ENCODE measurements at places on chromosomes 2 and 18. TPM values are rescaled to one million over a fixed set of nuclear protein-coding genes. Genes with fewer than 3 reads are reported as not detected.
A peak's percentile ranks its signal among the peaks of the same experiment; 100 is the strongest.

Gene HSPD1
- total RNA-seq: 149 TPM

Gene MBD5
- 31.1 TPM for total RNA-seq

DNA sequence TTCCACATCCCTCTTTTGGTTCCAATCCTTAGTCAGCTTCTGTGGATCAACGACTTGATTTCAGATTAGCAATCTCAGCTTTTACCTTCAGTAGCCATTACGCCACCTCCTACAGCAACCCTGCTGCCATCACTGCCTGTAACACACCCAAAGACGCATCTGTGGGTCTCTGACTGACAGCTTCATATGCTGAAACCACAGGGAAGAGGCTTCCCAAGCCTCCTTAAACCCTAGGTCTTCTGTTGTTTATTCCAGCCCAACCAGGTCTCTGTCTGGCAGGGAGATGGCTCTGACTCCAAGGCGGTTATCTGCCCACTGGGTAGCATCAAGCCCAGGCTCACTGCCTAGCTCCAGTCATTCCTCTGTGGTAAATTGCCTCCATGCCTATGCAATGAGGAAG is 28.6 kb upstream of the TRIB2 start:
- no peak for DNase-seq

DNA sequence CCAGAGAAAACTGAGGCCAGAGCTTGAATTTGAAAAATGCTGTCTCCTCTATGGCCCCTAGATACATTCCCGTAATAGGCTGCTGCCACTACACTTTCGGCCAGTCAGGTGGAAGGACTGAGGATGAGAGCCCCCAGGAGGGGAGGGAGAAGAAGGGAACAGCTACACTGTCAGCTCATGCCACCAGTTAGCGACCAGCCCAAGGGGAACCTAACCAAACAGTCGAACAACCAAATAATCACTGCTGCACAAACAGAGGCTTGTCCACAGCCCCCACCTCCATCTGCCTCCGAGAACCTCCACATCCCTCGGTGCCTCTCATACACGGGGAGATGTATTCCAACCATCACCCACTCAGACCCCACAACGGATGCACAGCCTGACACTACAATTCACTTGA is 7.3 kb downstream of the ZNF516 start:
- DNase-seq: peak; percentile 40

- peak; percentile 41 for DNase-seq
Observed at GRCh38 chr2:120774557-120775160, 39.0 kb downstream of the GLI2 start.

GRCh38 chr2:98900721-98901120 is 35.3 kb downstream of the CRACDL start:
- DNase-seq: no peak

DNA sequence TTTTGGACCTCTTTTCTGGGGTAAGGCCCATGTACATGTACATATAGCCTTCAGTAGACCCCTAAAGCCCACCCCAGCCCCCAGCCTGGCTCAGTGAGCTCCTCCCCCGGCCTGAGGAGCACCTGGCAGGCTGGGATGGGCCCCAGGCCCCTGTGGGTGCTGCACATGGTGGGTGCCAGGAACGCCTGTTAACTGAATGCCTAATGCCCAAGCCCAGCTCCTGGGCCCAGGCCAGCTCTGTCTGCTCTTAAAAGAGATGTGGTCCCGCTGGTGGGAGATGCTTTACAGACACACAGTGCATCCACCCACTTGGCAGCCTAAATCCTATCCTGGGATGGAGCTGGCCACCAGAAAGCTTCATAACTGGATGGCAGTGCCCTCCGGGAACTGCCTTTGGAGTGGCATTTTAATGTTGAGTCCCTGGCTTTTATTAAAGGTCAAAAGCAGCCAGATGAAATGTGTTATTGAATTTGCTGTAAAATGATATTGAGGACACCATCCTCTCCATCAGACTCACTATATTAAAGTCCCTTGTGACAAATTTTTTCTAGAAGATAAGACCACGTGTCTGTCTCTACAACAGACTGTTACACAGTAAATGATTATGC is 7.7 kb upstream of the OXER1 start:
- DNase-seq: no peak

GRCh38 chr2:38835015-38835601 is 40.6 kb downstream of the DHX57 start:
- no peak for DNase-seq

- no peak for DNase-seq
Observed at GRCh38 chr2:46200861-46201605, 96.2 kb upstream of the EPAS1 start.

DNA sequence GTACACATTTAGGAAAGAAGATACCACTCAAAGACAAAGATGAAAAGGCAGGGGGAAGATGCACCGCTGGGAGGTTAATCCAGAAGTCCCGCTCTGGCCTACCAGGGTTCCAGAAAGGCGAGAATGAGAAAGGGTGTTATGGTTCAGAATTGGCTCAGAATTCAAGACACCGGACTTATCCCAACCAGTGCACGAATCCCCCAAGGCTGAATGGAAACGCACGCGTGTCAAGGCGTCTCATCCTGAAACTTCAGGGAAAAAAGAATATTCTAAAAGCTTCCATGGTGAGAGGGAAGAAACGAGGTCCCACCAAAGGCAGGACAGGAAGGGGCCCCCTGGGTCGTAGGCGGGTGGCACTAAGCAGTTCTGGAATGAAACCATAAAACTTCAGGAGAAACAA is 71.9 kb downstream of the SLC66A2 start:
- DNase-seq: no peak

DNA sequence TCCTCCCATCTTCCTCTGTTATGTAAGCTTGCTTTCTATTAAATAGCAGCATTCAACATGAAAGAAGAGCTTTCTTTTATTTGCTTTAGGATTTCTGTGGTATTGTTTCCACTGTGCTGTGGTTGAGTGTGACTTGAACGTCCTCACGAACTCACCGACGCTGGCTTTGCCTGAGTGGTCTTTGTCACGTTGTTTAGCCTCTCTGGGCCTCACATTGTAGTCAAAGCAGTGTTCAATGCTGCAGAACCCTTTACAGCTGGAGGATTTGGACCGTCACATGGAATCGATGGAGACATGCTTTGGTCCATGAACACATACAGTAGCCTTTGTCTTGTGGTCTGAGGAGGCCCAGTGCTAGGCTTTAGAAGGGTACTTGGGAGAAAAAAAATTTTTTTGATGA is 66.3 kb downstream of the TANC1 start:
- DNase-seq: no peak

- no peak for DNase-seq
Observed at GRCh38 chr2:7722212-7722910, 805.1 kb downstream of the RNF144A start.

Measured in chondrocyte (in vitro differentiated cells).